ENCODE measurements at places on chromosomes 11 and 22.

GRCh38 chr11:82494988-82495432 lies 238.7 kb downstream of the FAM181B start:
- no peak for DNase-seq

DNA sequence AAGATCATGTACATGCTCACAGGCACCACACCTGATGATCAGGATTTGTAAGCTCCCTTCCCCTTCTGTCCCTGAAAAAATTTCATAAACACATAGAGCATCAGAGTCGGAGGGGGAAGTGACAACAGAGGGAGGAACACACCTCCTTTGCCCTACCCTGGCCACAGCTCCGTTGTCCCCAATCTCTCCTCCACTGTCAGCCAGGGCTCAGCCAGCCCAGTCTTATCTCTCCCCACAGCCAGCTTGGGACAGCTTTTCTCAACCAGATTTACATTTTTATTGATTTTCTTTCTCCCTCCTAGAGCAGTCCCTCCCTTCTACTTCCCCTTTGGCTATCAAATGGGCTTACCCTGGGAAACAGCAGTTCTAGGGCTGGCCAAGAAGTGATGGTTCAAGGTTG lies 32.1 kb upstream of the TPBGL start:
- DNase-seq = no peak

DNA sequence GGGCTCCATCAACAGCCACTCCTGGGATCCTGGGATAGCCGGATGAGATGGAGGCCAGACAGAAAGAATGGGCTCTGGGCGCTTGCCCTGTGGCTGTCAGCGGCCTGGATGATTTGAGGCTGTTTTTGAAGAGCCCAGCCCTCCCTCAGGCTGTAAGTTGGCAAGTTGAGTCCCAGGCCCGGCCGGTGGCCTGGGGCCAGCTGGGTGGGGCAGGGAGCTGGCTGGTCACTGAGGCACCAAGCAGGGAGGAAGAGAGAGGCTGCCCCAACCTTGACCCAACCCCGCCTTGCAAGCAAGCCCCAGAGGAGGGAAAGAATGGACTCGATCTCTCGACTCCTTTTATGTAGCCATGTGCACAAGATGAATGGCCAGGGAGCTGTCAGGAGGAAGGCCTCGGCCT lies 34.9 kb downstream of the RIBC2 start:
- DNase-seq = no peak

DNA sequence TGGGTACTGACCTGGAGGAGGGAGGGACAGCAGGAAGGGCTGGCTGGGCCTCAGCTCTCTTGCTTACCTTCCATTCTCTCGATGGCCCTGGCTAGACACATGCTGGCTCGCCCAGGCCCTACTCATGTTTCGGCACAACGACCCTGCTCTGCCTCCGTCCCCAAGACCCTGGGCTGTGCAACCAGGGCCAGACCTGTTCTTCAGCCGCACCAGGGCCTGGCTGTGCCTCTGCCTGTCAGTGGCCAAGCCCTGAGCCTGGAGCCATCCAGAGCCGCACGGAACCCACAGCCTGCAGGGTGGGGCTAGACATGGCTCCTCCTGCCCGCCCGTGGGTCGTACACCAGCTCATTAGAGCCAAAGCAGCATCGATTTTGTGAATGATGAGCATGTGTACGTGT lies 47.5 kb downstream of the RTN4R start:
- DNase-seq = no peak

DNA sequence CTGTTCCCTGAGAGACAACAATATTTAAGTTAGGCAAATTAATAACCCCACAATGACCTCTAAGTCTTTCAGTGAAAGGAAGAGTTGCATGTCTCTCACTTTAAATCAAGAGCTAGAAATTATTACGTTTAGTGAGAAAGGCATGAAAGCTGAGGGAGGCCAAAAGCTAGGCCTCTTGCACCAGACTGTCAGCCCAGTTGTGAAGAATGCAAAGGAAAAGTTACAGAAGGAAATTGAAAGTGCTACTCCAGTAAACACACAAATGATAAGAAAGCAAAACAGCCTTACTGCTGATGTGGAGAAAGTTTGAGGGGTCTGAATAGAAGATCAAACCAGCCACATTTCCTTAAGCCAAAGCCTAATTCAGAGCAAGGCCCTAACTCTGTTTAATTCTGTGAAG lies 45.0 kb downstream of the BBOX1 start:
- DNase-seq = no peak

DNA sequence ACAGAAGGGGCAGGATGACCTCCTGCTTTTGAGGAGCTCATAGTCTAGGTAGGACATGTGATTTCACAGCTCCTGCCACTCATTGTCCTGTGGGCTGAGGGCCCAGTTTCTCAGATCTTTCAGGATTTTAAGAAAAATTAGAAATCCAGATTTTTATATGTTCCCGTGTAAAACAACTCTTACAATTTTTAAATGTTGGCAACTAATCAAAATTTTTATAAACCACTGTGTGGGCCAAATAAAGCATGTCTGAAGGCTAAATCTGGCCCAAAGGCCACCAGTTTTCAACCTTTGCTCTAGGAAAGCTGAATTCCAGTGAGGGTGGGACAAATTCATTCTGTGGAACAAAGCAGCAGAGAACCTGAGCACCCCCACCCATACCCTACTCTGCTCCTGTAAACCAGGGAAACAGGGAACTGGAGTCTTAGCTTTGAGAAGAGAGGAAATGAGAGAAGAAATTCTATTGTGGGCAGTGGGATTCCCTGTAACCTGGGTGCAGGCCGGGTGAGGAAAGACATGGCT lies 20.6 kb downstream of the LRRC32 start:
- DNase-seq = no peak

DNA sequence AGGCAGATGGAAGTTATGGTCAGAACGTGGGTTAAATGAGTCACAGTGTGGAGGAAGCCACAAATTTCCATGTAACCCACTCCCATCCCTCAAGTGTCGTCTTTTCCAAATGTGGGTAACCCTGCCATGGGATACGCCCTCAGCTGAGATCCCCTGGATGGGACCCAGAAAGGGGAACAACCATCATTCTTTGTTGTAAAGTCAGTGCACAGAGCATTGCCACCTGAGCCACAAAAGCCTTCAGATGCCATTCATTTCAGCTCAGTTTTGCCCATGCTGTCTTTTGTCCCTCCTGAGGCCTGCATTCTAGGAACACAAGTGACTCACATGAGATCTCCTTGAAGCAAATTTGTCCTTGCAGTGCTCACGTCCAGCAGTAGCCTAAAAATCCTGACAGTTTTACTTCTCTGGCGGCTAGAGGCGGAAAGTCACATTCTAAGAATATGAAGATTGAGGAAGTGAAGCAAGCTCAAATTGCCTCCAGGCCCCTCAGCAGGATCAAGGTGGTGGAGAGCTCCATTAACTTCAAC lies 30.6 kb downstream of the MMP13 start:
- no peak for DNase-seq

GRCh38 chr22:42064629-42065028 lies 6.0 kb downstream of the NAGA start:
- DNase-seq = no peak

GRCh38 chr11:99162819-99163218 lies 142.1 kb downstream of the CNTN5 start:
- DNase-seq = no peak

DNA sequence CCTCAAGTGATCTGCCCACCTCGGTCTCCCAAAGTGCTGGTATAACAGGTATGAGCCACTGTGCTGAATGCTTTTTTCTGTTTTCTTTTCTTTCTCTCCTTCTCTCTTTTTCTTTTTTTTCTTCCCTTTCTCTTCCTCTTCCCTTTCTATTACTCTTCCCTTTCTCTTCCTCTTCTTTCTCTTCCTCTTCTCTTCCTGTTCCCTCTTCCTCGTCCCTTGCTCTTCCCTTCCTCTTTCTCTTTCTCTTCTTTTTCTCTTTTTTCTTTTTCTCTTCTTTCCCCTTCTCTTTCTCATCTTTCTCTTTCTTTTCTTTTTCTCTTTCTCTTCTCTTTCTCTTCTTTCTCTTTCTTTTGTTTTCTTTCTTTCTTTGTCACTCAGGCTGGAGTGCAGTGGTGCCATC lies 1.2 kb downstream of the OOSP1 start:
- no peak for DNase-seq

DNA sequence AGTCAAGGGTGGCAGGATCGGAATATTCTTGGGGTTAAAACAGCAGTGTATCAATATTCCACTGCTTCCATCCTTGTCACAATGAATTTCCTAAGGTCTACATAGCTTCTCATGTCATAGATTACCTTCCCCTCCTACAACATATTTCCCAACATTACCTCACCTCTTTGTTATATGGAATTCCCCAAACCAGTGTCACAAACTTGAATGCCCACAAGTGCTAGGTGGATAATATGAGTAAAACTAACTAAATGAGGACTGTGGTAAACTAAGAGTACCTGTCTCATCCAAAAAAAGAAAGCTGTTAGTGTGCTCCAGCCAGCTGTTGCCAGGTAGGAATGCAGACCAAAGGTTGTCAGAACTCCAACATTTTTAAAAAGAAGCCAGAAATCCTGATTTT lies 17.0 kb upstream of the NUCB2 start:
- no peak for DNase-seq

GRCh38 chr11:13076961-13077360 lies 67.8 kb downstream of the RASSF10 start:
- no peak for DNase-seq

DNA sequence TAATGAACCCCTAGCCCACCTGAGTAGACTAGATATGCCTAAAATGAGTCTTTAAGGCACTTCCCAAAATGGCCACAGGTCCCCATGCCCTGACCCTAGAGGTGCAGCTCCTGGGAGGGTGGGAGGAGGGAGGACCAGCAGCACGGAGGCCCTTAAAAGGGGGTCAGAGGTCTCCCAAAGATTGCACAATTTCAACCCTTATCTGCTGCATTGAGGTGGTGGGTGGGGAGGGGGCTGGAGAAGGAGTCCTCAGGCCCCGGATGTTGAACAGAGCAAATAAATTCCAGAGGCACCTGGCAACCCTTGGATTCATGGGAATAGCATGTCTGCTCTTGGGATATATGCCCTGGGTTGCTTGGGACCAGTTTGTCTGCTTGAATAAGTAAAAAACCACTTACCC lies 57.6 kb downstream of the NAV2 start:
- DNase-seq = no peak

Data from AG09309 (cell line).